ENCODE measurements at places on chromosomes 7 and 10.

DNA sequence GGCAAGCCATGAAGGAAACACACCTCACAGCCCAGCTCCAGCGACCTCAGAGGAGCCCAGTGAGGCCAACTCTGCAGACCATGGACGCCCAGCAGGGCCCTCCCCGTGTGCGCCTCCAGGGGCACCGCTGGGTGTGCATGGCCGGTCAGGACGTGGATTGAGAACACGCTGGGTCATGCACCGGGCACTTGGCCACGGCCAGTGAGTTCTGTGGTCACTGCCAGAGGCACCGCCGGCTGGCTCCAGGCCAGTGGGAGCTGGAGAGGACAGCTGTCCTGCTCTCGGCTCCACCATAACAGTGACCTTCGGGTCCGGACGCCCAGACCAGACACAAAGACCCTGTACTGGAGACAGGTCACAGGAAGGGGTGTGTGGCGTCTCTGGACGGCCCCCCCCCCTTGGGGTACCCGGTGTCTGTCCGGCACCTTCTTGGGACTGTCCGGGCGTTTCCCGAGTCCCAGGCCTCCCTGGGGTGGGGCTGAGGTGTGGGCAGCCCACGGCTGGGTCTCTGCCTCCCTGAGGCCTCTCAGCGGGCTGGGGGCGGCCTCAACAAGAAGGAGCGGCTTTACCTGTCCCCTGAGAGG, 50.4 kb upstream of the NKX6-2 start:
- DNase-seq = no peak

GRCh38 chr10:88116481-88116880, 253.1 kb downstream of the PTEN start:
- DNase-seq = peak; percentile 66

DNA sequence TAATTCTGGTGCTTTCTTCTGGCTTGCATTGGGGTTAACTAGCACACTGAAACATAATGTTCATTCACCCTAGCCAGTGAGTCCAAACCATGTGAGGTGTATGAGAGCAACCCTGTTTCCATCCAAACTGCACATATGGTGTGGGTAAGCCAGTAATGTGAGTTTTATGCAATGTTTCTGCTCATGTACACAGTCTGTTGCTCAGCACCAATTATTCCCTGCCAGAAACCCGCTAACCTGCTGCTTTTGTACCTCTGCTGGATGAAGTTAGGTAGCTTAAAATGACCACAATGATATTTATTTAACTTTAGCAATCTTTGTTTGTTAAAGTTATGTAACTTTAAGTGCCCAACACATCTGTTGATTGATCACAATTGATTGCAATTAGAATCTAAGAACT, 93.7 kb upstream of the RPA3 start:
- no peak for DNase-seq

- no peak for DNase-seq
These were observed 72.6 kb downstream of the ITGB8 start for GRCh38 chr7:20403331-20403730.

DNA sequence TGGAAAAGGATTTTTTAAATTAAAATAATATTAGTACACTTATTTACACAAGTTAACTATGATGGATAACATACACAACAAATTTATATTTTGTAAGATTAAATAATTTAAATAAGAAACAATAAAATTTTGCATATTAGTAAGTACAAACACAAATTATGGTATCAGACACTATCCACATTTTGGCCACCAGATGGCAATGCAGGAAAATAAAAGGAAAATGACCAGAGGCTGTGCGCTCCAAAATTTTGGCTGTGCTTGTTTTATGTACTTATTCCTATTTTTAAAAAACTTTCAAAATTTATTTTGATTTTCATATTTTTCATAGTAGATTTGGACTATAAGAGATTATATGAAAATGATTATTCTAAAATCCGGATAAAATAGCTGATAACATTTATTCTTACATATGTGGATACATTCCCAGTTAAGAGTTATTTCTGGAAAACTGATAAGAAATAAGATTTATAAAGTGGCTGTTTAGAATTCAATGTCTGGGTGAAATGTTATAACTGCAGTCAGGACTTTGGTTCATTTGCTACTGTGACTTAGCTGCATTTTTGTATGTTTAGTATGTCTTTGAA, 274.7 kb upstream of the HGF start:
- peak; percentile 29 for DNase-seq

Measured in AG08395 (cell line).